ENCODE measurements at places on chromosomes 2 and 18.

GRCh38 chr2:172357442-172357841 is 69.9 kb upstream of the ITGA6 start:
- DNase-seq, result no peak

GRCh38 chr2:119289093-119289492 is 65.5 kb downstream of the STEAP3 start:
- no peak for DNase-seq

DNA sequence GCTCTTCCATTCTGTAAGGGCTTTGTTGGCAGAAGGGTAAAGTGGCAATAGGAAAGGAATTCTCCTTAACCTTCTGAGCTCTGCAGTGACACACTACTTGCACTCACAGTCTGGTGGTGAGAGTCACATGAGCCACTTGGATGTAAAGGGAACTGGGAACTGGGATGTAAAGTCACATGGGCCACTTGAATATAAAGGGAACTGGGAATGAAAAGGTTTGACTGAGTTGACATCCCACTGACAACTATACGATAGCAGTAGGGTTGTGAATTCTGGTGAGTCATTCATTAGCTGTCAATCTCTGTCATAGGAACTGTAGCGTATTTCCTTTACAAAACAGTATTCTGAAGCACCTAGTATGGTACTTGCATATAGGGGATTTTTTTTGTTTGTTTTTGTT is 5.5 kb downstream of the RPE start:
- no peak for DNase-seq

DNA sequence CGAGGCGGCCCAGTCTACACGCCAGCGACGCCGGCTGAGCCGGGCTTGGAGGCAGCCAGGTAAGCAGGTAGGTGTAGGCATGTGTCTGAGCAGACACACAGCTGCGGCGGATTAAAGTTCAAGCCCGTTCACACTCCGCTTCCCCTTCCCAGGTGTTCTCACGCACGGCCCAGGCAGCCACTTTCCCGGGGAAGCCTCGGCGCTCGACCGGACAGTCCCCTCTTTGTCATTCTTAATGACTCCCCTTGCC is 367 bp downstream of the TGFA start:
- DNase-seq, result no peak

GRCh38 chr2:58984731-58985130 is 743.6 kb upstream of the FANCL start:
- DNase-seq, result no peak

GRCh38 chr2:54866868-54867267 is 143.4 kb downstream of the EML6 start:
- no peak for DNase-seq

DNA sequence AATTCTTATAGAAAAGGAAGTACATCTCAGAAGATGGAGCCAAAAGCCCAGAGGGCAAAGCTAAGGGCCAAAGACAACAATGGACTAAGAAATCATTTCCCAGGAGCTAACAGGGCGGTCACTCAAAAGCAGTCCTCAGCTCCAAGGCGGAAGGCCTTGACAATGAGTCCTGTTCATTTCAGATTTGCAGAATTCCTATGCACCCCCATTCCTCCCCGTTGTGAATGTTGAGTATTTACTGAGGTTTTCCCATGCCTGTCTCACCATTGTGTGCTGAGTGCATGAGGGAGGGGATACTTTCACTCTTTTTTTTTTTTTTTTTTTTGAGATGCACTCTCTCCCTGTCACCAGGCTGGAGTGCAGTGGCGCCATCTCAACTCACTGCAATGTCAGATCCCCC is 18.8 kb upstream of the DTNB start:
- no peak for DNase-seq

DNA sequence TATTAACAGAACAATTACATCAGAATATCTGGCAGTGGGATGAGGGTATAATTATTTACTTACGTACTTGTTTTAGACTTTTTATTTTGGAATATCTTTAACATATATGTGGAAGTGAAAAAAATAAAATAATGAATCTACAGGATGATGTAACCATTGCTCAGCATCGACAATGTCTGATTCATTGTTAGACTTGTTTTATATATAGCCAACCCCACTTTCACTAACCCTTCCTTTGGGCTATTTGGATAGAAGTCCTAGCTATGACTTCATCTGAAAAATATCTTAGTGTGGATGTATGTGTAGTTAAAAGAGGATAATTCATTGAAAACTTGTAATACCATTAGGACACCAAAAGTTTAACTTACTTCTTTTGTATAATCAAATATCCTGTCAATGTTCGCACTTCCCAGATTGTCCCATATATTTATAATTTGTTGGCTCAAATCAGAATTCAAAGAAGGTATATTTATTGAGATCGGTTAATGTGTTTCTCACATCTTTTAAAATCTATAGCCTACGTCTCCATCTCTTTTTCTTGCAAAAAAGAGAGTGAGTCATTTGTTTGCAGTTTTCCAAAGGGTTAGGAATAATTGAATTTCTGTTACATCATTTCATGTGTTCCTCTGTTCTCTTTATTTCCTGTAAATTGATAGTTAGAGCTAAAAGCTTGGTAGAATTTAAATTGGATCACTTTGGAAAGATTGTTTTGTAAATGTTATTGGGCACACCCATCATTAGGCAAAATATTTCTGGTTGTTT is 506.1 kb upstream of the FAM98A start:
- DNase-seq, result no peak

DNA sequence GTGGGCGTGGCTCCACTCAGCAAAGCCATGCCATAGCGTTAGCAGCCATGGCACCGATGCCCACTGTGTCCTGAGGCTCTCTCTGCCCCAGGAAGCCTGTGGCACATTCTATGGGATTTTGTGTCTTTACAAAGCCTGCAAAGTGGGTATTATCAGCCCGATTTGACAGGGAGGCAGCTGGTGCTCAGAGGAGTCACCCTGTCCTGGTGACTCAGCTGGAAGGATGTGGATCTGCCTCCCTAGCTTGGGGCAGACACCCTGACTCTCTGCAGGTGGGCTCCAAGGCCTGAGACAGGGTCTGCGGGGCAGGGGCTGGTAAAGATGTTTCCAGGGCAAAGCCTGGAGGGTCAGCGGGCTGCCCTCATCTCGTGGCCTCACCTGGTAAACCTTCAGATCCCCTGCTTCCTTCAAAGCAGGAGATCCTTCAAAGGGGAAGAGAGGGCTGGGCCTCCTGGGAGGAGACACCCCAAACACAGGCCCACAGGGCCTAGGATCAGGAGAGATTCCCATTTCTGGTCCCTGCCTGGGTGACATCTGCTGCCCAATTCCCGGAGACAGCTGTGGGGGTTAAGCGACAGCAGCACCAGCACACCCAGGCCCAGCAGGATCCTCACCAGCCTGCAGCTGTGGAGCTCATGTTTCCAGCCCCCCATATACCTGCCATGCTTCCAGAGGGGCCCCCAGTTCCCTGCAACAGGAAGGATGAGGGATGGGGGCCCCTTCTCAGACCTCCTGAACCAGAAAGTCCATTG is 3.0 kb upstream of the ASB1 start:
- DNase-seq, result no peak

- peak; percentile 23 for DNase-seq
These were observed 118.9 kb downstream of the TMEM182 start for GRCh38 chr2:102880731-102881130.

DNA sequence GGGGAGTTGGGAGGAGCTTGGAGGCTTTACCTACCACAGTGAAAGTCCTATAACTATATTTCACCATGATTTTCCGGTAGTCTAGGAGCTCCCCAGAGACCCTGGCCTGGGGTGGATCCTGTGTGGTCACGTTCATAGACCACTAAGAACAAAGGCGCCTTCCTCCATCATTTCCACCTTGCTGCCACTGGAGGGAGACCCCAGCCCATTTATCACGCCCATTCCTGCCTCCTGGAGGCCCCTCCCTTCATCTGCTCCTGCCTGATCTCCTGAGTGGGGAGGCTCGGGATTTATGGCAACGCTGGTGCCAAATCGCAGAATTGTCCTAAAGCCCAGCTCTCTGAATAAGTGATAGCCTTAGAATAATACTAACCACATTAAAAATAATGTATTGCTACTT is 507.6 kb upstream of the SPHKAP start:
- no peak for DNase-seq

- DNase-seq, result no peak
These were observed 8.6 kb downstream of the FAM171B start for GRCh38 chr2:186702501-186702900.

DNA sequence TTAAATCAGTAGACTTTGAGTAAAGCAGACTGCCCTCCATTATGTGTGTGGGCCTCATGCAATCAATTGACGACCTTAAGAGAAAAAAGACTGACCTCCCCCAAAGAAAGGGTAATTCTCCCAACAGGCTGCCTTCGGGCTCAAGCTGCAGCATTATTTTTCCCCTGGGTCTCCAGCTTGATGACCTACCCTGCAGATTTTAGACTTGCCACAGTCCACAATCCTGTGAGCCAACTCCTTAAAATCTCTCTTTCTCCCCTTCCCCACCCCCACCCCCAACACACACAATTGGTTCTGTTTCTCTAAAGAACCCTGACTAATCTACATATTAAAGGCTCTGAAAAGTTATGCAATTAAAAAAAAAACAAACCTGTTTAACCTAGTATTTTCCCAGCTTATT is 89.4 kb downstream of the RNF152 start:
- no peak for DNase-seq

GRCh38 chr18:34938090-34938489 is 103.1 kb upstream of the MAPRE2 start:
- no peak for DNase-seq

DNA sequence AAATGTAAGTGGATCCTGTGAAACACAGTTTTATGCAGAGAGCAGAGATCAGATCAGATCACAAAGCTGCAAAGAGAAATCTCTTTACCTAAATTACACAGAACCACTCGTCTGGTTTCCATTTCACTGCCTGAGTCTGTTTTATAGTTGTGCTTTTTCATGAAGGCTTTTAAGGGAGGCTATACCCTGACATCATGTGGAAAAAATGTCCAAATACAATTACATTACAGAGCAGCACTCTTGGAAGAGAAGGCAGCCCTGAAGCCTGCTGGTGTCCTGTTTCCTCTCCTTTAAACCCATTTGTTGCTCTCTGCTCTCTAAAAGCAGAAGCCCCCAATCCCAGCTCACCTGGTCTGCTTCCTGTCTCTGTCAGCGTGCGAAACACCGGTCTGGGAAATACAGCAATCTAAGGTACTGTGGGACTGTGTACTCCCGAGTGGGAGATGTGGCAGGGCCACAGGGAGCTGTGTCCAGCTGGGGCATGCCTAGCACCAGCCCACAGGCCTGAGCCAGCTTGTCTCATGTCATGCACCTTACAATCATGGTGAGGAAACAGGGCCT is 24.8 kb upstream of the ZFP36L2 start:
- DNase-seq, result no peak

- no peak for DNase-seq
These were observed 219.0 kb downstream of the MYO3B start for GRCh38 chr2:170396799-170397459.
